Right hindlimb (tissue), 1 donor: ENCODE measurements at places on chromosomes 1 and 21.
A peak's percentile ranks its signal among the peaks of the same experiment; 100 is the strongest.

- no peak for DNase-seq
These were observed 28.1 kb downstream of the KCTD3 start for GRCh38 chr1:215595231-215595630.

GRCh38 chr1:183363972-183364371 lies 54.2 kb downstream of the NMNAT2 start:
- no peak for DNase-seq

GRCh38 chr1:212167098-212167497 lies 118.1 kb upstream of the PPP2R5A start:
- no peak for DNase-seq

DNA sequence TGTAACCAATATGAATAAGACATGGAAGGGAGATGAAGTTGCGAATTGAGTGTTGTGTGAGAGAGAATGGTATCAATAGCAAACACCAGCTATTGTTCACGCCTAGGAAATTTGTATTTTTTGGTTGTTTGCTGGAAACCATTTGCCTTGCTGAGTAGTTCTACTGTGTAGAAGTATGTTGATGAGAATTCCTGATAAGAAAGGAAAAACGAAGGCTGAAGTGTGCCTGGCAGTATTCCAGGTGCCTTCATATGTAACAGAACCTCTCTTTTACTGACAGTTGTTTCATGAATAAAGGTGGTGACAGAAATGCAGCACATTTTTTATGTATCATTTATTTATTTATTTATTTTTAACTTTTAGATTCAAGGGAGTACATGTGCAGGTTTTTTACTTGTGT lies 79.5 kb downstream of the SDCCAG8 start:
- no peak for DNase-seq

- no peak for DNase-seq
These were observed 6.2 kb downstream of the ZMYM1 start for GRCh38 chr1:35085421-35085820.

DNA sequence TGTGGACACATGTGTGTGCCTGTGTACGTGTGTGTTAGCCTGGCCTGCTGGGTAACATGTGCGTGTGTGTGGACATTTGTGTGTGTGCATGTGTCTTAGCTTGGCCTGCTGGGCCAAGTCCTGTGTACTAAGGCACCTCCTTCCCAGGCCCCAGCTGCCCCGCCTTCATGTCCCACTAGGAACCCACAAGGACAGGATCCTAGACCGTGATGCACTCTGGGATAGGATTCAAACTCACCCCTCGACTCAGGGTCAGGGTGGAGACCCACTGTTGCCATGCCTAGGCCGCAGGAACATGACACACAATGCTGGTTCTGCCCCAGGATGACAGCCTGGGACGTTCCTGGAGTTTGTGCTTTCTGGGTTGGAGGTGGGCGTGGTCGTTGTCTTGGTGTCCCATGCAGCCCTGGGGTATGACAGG lies 89.9 kb upstream of the TMPRSS2 start:
- no peak for DNase-seq

DNA sequence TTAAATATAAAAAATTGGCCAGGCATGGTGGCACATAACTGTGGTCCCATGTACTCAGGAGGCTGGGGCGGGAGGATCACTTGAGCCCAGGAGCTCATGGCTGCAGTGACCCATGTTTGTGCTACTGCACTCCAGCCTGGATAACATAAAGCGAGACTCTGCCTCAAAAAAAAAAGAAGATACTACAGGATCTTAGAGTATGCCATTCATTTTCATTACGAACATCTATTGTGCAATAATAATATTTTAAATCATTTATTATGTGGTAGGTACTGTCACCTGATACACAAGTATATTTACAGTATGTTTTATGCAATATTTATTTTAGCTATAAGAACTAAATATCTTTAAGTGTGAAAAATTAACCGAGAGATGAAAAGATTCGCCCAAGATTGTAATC lies 9.3 kb upstream of the GIPC2 start:
- DNase-seq: no peak

GRCh38 chr1:198082576-198082975 lies 74.2 kb upstream of the NEK7 start:
- DNase-seq: no peak

DNA sequence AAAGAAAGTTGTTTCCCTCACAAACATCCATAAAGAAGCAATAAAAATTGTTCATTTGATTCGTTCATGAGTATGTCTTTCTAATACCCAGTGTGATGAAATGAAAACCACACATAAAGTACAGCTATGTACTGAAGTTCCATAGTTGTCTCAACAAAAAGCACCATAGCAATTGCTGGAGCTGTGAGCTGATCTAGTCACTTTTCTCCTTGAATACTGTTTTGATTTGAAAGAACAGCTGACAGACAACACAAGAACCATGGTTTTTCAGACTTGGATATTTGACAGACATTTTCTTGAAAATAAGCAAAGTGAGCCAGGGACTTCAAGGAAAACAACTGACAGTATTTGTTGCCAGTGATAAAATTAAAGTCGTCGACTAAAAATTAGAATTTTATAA lies 237.1 kb upstream of the PLD5 start:
- DNase-seq: no peak

DNA sequence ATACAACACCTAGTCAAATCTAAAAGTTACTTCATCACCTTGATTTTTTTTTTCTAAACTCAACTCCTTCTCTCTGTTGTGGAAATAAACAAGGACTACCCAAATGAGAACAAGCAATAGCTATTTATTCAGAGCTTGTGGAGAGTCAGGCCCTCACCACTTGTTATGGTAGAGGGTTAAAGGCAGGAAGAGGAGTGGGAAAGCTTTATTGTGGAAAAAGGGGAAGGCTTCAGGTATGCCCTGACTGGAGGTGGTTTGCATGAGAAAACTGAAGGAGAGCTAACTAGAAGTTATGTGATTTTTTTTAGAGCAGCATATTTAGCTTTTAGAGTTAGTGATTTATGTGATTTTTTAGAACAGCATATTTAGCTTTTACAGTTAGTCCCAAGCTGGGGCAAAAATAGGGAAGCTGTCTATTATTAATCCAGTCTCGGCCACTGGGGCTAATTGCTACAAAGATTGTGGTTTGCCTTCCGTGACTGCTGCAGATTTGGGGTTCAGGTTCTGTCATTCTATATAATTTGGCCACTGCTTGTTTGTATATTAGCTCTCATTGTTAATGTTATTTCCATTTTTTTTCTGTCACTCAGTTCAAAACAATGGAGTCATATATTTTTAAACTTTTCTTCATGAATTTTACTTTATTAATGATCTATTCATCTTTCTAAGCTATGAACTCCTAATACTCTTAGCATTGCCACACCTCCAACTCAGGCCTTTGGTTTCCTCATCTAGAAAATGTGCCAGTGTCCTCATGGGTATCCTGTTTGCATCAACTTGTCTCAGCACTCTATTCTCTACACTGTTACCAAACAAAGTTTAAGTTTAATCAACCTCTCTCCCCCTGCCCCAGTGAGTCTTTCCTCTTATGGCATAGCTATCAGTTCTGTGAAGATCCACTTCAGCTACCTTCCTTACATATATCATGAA lies 713.0 kb downstream of the BRINP3 start:
- no peak for DNase-seq

- DNase-seq: no peak
These were observed 50.1 kb upstream of the ECE1 start for GRCh38 chr1:21340230-21340945.

DNA sequence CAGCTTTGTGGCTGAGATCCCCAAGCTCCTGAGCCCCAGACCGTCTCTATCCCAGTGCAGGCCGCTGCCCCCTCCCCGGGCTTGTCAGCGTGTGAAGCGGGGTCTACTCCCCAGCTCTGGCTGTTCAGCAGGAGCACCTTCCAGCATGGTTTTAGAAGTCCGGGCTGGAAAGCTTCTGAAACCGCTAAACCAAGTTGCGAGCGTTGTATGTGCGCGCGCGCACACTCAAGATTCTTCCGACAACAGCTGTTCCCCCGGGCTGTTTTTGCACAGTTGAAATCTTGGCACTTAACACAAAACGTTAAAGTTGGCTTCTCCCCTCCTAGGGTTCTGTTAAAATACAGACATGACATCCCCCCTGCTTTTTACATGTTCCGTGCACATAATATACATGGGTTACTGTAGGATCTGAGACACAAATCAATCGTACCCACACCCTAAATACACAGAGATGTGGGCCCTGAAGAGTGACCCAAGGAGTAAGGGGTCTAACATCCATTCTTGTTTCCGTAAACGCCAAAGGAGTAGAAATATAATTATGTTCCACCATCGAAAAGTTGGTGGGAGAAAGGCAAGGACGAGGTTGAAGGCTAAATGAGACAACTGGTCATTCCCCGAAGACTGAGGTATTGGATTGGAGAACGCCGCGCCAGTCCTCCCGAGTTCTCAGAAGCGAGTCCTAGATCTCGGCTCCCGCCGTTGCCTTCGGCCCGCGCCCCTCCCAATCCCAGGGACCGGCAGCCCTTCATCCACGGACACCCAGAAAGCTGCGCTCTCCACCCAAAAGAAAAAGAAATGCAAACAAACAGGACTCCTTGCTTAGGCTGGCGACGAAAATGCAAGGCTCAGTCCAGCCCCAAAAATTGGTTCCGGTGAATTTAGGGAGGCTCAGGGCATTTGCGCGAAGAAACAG lies 1.3 kb downstream of the TBX15 start:
- DNase-seq: peak; percentile 76

GRCh38 chr1:239719642-239720258 lies 333.4 kb downstream of the CHRM3 start:
- DNase-seq: no peak

- peak; percentile 48 for DNase-seq
These were observed 315.6 kb downstream of the NFIA start for GRCh38 chr1:61397935-61398334.

GRCh38 chr1:23188434-23188884 lies 19.8 kb upstream of the LUZP1 start:
- DNase-seq: no peak

DNA sequence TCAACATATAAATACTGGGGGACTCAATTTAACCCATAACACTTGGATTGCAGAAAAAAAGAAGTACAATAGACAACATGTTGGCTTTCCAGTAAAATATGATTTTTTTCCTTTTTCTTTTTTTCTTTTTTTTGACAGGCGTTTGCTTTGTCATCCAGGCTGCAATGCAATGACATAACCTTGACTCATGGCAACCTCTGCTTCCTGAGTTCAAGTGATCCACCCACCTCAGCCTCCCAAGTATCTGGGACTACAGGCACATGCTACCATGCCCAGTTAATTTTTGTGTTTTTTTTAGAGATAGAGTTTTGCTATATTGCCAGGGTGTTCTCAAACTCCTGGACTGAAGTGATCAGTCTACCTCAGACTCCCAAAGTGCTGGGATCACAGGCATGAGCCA lies 1512.0 kb upstream of the PRMT6 start:
- no peak for DNase-seq

- peak; percentile 75 for DNase-seq
These were observed 255.9 kb downstream of the HHAT start for GRCh38 chr1:210584439-210585113.

DNA sequence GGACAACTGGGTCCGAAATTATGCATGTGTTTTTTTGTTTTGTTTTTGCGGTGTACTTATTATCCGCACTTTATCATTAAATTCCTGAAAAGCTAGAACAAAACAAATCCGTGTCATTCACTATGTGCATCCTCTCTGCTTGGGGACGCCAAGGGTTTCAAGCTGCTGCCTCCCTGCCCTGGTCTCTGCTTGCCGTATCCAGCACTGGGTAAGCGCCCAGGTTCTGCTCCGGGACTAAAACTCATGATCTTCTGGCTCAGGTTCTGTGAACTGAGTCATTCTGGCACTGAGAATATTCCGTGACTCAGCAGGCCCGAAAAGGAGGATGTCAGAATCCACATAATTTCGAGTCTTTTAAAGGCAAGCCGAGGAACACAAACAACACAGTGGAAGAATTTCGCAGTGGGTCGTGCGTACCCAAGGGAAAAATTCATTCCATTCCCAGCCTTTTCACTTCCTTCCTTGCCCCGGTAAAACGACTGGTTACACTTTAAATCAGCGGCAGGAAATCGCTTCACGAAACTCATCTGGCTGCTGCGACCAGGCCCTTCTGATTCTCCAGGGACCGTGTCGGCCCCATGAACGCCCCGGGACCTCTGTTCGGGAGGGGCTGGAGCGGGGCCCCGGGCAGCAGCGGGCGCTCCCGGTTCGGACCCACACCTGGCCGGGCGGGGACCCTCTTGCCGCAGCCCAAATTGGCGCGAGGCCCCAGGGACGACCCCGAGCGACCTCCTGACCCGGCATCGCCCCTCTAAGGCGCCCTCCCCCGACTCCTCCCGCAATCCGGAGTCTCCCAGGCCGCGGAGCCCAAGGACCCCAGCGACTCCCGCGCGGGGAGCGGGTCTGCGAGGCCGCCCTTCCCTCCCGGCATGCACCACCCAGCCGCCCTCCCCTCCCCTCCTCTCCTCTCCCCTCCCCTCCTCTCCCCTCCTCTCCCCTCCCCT lies 746 bp upstream of the LAMC1 start:
- peak; percentile 91 for DNase-seq

- no peak for DNase-seq
These were observed 188.5 kb downstream of the NFIA start for GRCh38 chr1:61270761-61271411.

GRCh38 chr1:247390116-247390791 lies 25.7 kb upstream of the NLRP3 start:
- peak; percentile 78 for DNase-seq
